ENCODE measurements at places on chromosomes 2 and 18.
A peak's percentile ranks its signal among the peaks of the same experiment; 100 is the strongest.

DNA sequence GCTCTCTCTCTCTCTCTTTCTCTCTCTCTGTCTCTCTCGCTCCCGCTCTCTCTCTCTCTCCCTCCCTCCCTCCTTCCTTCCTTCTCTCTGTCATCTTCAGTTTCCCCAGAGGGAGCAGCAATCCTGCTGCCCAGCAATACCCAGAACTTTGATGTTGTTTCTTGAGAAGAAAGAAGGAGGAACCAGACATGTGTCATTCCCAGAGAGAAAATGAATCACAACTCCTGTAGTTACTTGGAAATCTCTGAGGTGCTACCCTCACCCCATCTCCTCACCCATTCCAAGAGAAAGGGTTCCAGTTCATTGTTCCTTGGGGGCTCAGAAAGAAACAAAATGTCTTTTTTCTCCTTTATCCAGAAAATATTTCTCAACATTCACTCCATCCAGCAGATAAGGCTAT is 449.1 kb downstream of the TNS1 start:
- no peak for DNase-seq

DNA sequence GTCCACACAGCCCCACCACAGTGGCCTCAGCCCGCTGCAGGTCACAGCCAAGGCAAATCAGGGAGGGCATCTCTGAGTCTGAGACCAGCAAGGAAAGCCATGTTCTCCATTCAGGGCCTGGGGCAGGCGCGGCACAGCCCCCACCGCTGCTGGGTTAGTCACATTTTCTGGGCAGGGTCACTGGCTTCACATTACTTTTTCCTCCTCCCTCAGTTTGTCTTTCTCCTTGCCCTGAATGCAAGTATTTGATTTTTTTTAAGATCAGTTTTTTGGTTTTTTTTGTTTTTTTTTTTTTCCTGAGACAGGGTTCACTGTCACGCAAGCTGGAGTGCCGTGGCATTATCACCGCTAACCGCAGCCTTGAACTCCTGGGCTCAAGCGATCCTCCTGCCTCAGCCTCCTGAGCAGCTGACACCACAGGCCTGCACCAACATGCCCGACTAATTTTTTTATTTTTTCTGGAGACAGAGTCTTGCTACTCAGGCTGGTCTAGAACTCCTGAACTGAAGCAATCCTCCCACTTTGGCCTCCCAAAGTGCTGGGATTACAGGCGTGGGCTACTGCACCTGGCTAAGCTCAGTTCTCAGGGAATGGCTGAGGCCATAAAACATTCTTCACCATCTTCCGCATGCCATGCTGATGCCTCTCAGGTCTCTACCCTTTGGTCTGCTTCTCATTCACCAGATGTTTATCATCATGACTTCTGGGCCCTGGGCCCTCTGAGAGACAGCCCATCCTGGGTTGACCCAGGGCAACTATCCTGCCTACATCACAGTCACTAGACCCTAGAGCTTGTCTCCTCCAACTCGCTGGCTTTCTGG is 628 bp upstream of the CAPG start:
- DNase-seq: no peak

GRCh38 chr2:54609647-54610046 is 113.8 kb upstream of the EML6 start:
- DNase-seq: no peak

- no peak for DNase-seq
Measured at GRCh38 chr2:172869861-172870260, 134.2 kb downstream of the RAPGEF4 start.

DNA sequence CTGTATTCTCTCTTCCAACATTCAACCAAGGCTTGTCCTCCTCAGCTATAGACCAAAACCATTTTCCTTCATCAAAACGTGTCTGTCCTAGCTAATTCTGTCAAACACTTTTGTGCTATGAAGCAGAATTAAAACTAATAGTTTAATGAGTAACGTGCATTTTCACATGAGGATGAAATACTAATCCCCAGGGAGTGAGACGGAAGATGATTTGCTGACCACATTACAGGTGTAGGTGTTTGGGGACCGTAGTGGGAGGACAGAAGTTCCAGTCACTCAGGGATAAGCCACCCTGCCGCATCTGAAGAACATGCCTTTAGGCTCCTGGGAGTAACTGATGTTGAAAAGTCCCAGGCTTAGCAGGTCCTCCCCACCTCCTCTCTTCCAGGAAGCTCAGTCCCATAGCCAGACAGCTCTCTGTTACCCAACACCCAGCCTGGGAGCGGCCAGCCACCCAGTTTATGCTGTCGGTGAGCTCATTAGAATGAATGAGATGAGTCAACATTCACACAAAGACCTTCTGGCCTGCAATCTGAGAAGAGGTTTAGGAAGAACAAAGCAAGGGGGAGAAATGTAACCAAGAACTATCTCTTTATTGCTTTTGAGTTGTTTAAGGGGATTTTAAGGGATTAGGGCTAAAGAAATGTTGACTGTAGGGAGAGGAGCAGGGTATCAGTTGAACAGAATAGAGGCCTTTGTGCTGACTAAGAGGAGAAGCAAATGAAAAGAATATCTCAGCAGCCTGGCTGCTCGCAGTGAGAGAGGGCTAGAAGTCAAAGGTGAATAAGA is 122.5 kb downstream of the FOXI3 start:
- peak; percentile 32 for DNase-seq

GRCh38 chr2:108448678-108449409 is at the start of gene GCC2:
GCC2 (plus strand) TSS chr2:108449206; CDS start chr2:108449275, 69 bp downstream.
- DNase-seq: peak; percentile 91

Measured in myocyte (in vitro differentiated cells).